ENCODE measurements at places on chromosomes 4 and X.

GRCh38 chrX:12661464-12661863, 129.7 kb upstream of the PRPS2 start:
- no peak for DNase-seq

DNA sequence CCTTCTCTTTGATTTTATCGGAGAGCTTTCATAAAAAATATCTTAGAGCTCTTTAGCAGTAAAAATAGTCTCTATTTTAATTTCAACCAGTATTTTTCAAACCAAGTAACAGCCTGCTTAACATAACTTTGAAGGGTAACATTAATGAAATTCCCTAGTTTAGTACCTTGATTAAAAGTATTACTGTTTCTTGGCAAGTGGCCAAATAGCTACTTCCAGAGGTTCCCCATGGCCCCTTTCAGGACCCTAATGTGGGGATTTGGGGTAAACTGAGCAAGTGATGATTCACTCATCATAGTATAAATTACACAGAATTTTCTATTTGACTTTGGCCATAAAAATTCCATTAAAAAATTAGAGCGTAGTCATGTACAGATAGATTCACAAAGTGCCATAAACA, 211.0 kb downstream of the CAMK2D start:
- no peak for DNase-seq

DNA sequence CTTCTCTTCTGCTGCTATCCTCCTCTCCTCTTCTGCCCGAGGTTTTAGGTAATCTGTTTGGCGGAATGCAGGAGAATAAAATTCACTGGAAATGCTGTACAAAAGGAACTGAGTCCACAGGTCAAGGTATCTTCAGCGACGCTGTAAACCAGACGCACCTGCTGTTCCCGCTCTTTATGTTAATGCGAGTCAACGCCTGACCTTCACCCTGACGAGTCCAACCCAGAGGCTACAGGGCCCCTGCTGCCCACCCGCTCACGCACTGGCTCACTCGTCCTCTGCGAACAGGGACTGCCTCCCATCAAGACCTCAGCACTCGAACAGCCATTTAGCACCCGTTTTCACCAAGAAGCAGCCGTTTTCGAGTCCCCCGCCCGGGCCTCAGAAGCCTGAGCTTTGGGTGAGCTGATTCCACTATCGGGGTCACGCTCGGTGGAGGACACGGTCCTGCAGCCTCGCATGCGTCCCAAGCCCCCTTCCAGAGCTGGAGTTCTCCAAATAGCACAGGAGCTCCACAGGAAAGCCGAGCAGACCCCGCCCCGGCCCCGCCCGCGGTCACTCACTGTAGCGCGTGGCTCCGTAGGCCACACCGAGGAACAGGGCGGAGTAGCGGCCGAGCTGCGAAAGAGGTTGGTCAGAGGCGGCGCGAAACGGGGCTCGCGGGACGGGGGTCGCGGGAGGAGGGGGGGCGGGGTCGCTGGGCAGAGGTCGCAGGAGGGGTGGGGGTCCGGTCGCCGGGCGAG, 556 bp downstream of the ATP5ME start:
- no peak for DNase-seq

DNA sequence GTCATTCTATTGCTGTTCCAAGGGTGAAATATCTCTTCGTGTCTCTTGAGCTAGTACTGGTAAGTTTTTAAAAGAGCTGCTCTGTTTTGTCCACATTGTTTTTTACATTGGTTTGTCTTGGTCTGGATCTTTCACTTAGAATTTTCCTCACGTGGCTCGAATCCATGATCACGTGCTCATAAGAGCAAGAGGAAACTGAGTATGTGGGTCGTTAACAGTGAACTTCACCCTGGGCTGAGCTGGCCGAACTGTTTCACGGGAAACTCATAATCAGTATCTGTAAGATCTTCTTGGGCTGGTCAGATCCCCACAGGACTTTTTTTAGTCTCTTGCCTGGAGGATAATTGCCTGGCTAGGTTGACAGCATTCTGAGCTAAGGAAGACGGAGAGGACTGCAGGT, 77.8 kb upstream of the HELT start:
- no peak for DNase-seq

- no peak for DNase-seq
Measured at GRCh38 chr4:142443469-142443868, 402.6 kb downstream of the INPP4B start.

- DNase-seq = no peak
Measured at GRCh38 chr4:5971078-5971450, 47.2 kb downstream of the C4orf50 start.

GRCh38 chr4:150714462-150715438, 132.8 kb downstream of the MAB21L2 start:
- no peak for DNase-seq

DNA sequence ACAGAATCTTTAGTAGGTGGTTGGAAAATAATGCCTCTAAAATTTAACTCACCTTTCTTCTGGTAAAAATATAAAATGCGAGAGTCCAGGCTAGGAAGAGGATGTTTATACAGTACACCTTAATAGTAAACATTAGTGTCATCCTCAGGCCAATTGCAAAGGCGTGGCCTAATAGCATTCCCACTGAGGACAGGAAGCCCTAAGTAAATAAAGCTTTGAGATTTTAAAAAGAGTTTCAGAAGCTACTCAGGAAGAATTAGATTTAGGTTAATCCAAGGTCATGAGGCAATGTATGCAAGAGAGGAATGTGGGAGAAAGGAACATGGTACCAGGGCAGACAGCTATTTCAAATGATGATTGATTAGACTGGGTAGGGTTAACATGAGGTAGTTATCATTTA, 49.5 kb downstream of the RPGR start:
- DNase-seq = no peak

DNA sequence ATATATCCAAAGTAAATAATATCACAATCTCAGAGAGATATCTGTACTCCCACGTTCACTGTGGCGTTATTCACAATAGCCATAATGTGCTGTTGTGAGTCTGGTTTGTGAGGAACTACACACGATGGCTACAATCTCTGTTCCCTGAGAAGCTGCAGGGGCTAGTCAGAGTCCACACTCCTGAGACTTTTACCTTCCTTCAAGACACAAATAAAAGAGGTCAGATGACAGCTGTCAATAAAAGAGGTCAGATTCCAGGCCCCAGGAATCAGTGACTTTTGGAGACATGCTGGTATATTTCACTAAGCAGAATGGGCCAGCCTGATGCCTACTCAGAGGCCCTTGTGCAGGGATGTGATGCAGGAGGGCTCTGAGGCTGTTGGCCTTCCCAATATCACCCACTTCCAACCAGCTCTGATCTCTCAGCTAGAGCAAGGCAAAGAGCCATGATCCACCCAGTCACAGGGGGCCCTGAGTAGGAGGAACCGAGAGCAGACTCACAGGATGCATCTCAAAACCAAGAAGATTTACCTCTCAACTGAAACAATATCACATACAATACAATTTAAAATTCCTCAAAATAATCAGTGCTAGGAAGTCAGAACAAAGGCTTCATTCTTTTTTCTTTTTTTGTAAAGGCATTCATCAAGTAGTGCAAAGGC, 13.8 kb downstream of the FRYL start:
- no peak for DNase-seq

GRCh38 chrX:10177601-10178000, 20.8 kb downstream of the CLCN4 start:
- no peak for DNase-seq

- DNase-seq = no peak
Measured at GRCh38 chr4:123867910-123868587, 471.5 kb downstream of the SPRY1 start.

GRCh38 chrX:39967348-39967747, 130.4 kb downstream of the BCOR start:
- DNase-seq = no peak

- no peak for DNase-seq
Measured at GRCh38 chr4:16626945-16627344, 271.5 kb downstream of the LDB2 start.

DNA sequence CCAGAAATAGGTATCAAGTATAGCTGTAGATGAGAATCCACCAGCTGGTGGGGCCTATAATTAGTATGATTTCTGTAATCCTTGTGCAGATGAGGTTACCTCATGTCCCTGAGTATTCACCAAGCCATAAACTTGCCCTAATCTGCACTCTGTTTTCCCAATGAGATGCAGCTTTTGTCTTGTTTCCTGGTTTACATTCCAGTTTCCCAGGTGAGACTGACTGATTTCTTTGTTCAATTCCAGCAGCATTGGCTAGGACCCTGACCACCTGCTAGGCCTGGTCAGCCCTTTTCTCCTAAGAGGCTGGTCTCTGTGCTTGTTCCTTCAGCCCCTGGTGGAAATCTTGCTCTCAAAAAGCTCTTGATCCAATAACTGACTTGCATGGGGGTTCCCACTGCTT, 44.6 kb downstream of the GABRB1 start:
- DNase-seq = no peak

DNA sequence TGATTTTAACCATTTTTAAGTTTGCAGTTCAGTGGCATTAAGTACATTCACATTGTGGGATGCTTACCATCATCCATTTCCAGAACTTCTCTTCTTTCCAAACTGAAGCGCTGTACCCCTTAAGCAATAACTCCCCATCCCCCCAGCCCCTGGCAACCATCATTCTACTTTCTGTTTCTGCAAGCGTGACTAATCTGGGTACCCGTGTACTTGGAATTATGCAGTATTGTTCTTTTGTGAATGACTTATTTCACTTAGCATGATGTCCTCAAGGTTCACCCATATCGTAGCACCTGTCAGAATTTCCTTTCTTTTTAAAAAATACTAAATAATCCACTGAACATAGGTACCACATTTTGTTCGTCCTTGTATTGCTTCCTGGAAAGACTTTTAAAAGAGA, 32.9 kb downstream of the USP9X start:
- DNase-seq = no peak

DNA sequence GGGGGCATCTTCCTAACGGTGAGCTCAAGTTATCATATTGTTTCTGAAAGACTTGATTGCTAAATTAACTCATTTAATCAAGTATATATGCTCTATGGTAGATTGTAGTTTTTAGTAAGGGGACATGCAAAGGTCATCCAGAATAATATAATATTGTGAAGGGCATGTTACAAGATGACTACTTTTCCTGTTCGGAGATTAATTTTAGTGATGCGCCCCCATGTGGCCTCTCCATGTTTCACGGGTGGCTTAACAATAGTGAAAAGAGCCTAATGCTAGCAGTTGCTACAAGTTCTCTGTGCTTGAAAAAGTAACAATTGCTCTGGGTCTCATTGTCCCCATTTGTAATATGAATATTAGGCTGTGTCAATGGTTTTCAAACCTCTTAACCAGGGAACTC, 12.2 kb downstream of the SMPX start:
- DNase-seq = no peak

DNA sequence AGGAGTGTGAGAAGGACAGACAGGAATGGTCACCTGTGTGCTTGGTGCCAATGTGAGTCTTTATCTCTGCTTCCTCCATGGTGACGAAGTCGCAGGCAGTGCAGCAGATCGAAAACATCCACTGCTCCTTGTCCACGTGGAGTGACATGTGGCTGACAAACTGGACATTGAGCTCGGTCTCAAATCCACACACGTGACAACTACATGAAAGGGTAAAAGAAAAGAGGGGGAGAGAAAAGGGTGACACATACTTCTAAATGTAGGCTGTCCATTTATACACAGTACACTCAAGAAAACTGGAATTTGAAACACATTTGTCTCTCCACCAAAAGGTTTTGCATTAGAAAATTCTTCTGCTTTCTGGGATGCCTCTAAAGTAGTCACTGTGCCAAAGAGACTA, 94.5 kb downstream of the C4orf51 start:
- DNase-seq = no peak

- no peak for DNase-seq
Measured at GRCh38 chr4:154744341-154744926, 634 bp downstream of the LRAT start.

DNA sequence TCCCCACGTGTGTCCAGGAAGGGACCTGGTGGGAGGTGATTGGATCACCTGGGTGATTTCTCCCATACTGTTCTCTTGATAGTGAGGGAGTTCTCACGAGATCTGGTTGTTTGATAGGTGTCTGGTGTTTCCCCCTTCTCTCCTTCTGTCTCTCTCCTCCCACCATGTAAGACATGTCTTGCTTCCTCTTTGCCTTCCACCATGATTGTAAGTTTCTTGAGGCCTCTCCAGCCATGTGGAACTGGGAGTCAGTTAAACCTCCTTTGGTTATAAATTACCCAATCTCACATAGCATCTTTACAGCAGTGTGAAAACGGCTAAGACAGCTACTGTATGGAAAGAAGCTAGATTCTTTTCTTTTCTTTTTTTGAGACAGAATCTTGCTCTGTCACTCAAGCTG, 21.6 kb upstream of the FGG start:
- DNase-seq = no peak

DNA sequence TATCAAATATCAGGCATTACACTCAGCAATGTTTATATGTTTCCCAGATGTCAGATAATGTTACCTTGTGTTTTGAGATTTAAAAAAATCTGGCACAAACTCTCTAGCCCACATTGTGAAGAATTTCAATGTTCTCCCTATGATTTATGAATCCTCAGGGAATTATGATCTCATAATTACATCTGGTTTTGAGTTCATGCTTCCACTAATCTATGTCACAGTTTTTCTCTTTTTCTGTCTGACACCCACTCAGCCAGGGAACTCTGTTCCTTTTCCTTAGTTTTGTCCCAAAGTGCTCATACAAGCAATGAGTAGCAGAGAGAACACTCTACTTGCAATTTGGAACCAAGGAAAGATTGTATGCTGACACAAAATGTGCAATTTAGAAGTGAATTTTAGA, 212.1 kb upstream of the POF1B start:
- no peak for DNase-seq

DNA sequence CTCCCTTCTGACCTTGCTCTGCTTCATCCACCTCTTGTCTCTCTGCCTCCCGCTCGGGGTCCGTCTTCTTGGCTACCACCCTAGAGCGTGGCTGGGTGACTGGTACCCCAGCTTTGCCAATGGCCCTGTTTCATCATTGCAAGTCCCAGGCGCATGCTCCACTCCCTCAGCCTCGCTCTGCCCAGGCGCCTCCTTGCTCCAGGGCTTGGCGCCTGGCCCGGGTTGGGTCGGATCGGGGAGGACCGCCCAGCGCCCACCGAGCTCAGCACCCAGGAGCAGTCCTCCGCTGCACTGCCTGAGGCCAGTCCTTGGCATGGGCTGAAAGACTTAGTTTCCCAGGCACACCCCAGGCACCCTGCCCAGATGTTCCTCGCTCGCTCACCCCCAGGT, 577 bp downstream of the BGN start:
- no peak for DNase-seq

GRCh38 chr4:121321466-121321865, 59.4 kb downstream of the QRFPR start:
- DNase-seq = no peak

- no peak for DNase-seq
Measured at GRCh38 chrX:1584237-1585011, 7.0 kb upstream of the AKAP17A start.

DNA sequence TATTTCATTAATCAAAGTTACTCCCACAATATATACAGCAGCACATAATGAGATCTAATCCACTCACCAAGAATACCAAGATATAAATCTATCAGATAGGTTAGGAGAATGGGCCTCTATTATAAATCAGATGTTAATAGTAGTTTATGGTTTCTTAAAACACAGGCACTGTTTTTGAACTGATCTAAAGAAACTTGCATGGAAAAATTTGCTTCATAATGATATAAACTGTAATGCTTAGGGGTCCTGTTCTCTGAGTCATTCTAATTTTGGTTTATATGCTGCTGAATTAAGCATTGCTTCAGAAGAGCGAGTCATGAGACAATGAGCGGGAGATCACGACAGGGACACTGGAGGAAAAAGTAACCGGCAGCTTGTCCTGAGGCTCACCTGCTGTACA, 113.3 kb upstream of the OTUD4 start:
- DNase-seq = no peak

- DNase-seq = no peak
Measured at GRCh38 chr4:140081641-140082390, 72.2 kb downstream of the MAML3 start.

GRCh38 chrX:19827088-19827487, 60.3 kb downstream of the SH3KBP1 start:
- no peak for DNase-seq
